ENCODE measurements at places on chromosomes 11 and 22.
A peak's percentile ranks its signal among the peaks of the same experiment; 100 is the strongest.

GRCh38 chr11:133966921-133967598 lies 10.3 kb upstream of the IGSF9B start:
- DNase-seq = no peak

- DNase-seq = no peak
These were observed 53.2 kb downstream of the FAM76B start for GRCh38 chr11:95736355-95736754.

GRCh38 chr11:20362481-20362880 lies 1.0 kb upstream of the HTATIP2 start:
- no peak for DNase-seq

- DNase-seq = peak; percentile 61
These were observed 28.9 kb downstream of the MFNG start for GRCh38 chr22:37457093-37457893.

DNA sequence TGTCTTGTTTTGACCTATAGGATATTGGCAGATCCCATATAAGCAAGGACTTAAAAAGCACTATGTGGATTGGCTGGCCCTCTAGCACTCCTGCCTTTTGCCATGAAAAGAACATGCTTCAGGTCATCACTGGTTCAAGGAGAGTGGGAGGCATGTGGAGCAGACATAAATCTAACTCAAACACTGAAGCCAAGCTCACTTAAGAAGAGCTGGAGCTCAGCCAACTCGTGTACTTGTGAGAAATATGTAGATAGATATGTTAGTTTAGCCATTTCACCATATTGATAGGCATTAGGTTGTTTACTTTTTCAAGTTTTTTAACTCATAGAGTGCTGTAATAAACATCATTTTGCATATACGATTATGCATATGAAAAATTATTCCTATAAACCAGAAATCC lies 19.9 kb upstream of the BBOX1 start:
- DNase-seq = no peak

DNA sequence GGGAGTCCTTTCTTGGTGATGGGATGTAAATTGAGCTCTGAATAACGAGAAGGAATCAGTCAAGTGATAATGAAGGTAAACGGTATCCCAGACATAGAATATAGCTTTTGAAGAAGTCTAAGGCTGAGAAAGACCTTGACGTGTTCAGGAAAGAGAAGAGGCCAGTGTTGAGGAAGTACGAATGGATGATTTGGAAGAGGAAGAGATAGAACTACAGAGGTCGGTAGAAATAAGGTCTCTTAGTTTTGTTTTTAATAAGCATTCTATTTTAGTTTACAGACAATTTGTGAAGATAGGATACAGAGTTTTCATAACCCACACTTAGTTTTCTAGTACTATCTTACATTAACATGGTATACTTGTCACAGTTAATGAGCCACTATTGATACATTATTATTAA lies 1598.1 kb downstream of the FAM181B start:
- no peak for DNase-seq

- no peak for DNase-seq
These were observed 5.9 kb downstream of the YWHAH start for GRCh38 chr22:31950226-31950625.

- DNase-seq = no peak
These were observed 23.8 kb downstream of the TEAD1 start for GRCh38 chr11:12698048-12698447.

- peak; percentile 54 for DNase-seq
These were observed 86.3 kb downstream of the CCDC83 start for GRCh38 chr11:85941380-85941973.

DNA sequence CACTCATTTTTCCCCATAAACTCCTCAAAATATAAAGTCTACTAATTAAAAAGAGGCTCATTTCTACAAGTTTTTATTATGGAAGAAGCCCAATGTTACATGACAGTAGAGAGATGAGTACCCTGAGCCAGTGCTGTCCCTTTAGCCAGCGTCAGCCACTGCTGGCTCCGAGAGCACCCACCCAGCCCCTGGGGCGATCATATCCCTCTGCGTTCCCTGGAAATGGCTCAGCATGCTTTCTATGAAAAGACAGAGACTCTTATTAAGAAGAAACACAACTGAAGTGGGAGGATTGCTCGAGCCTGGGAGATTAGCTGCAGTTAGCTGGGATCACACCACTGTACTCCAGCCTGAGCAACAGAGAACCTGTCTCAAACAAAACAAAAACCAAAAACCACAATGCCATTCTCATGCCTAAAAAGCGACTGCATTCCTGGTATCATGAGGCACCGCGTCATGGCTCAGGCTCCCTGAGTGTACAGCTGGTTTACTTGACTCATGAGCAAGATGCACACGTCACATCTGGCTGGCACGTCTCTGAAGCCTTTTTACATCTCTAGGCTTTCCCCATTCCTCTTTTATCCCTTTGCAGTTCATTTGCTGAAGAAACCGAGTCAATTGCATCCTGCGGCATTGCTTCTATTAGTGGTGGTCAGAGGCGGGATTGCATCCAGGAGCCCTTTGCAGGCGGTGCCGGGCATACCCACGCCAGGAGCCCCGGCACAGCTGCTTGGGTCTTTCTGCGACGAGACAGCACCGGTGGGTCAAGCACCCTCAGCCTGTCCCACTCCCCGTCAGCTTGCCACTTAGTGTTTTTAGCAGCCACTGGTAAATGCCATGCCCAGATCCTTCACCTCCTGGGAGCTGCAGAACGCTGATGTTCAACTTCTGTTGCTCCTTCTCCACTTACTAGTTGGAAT lies 119.9 kb downstream of the CTTN start:
- DNase-seq = peak; percentile 9

DNA sequence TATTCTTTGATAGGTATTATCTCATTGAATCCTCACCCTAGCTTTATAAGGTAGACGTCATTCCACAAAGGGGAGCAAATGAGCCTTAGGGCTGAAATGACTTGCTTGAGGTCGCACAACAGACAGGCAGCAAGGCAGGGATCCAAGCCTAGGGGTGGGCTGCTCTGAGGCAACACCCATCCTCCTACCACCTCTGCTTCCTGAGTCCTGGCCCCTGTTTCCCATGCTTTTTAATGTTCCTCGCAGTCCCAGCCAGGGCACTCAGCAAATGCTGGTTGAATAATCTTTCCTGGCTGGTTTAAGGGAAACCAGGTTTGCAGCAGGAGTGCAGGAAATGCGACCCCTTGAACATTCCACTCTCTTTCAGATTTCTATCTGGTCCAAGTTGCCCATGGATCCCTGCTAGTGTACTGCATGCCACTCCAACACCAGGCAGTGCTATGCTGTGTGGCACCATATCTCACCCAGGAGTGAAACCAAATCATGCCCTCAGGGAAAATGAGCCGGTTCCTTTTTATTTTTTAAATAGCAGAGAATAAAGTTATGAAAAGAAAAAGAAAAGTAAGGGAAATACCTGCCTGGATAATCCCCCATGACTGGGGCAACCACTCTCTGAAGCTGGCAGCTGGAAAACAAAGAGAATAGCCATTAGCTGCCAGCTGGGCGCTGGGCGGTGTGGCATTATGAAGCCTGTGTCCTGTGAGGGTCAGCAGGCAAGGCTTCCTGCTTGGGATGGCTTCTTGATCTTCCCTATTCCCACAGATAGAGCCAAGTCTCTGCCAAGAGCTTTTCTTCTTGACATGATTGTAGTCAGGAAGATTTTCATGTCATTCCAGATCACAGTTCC lies 21.8 kb downstream of the MICAL2 start:
- DNase-seq = no peak

GRCh38 chr11:31355131-31355530 lies 14.4 kb downstream of the DCDC1 start:
- DNase-seq = no peak

GRCh38 chr11:68503792-68504191 lies 43.2 kb downstream of the PPP6R3 start:
- DNase-seq = no peak

GRCh38 chr11:69447786-69448185 lies 33.7 kb upstream of the LINC01488 start:
- DNase-seq = no peak

DNA sequence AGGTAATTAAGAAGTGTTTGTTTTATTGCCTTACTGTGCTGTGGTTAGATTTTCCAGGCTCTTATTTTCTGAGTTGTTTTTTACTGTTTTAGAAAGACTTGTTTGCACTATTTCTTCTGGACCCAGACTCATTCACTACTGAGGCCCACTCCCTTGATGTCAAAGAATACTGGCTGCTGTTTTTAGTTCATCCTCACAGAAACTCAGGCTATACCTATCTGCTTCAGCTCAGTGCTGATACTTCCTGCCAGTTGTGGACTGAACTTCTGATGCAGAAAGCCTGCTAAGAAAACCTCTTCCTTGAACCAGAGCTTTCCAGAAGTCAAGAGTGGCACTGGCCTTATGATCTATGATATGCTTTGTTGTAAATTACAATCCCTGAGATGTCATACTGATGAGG lies 15.9 kb upstream of the PIK3IP1 start:
- no peak for DNase-seq

GRCh38 chr11:12600829-12601228 lies 73.4 kb upstream of the TEAD1 start:
- peak; percentile 46 for DNase-seq

GRCh38 chr11:304915-305843 lies 2.4 kb upstream of the IFITM2 start:
- DNase-seq = peak; percentile 57

DNA sequence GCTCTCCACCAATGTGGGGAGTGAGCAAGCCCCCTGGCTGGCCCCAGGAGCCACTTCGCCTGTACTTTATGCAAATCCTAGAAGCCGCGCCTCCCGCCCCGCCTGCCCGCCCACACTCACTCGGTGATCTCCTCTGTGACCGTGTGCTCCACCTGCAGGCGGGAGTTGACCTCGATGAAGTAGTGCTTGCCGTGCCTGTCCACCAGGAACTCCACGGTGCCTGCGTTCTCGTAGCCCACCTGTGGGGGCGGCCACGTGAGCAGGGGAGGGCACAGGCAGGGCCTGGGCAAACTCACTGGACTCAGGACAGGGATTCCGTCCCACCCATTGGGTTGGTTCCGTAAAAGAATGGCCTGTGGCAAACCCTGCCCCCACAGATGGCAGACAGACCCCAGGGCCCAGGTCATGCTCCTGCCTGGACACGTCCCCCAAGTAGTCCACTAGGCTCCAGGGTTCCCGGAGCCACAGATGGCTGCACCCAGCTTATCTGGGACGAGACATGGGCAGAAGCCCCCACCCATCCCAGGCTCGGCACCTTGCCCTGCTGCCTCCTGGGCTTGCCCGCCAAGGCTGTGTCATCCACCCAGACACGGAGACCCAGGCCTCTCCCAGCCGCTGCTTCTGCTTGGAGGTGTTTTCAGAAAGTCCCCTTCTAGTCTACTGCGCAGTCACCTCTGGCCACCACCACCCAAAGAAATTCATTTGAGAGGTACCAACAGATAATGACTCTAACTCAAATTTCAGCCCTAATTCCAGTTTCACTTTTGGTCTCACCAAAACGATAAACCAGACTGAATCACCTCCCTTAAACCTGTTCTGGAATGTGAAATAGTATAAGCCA lies 12.1 kb downstream of the LRFN4 start:
- peak; percentile 67 for DNase-seq
